ENCODE measurements at places on chromosomes 12 and 14.
A peak's percentile ranks its signal among the peaks of the same experiment; 100 is the strongest.

GRCh38 chr14:92577321-92577742, 63.8 kb downstream of the RIN3 start:
- no peak for DNase-seq

DNA sequence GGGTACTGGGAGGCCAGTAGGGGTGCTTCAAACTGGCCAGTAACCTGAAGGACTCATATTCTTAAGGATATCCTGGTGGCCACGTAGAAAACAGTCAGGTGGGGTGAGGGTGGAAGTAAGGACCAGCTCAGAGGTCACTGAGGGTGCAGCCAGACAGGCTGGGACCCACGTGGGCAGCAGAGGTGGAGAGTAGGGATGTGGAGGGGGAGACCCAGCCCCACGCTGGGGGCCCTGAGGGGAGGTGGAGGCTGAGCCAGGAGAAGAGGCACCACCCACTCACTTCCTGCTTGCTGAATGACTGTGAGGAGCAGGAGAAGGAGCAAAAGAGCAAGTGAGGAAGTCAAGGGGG, 12.6 kb upstream of the SERPINA3 start:
- no peak for DNase-seq

- DNase-seq = no peak
Observed at GRCh38 chr12:3987571-3987970, 114.4 kb upstream of the PARP11 start.

- DNase-seq = peak; percentile 72
Observed at GRCh38 chr12:55974308-55974730, 441 bp downstream of the RAB5B start.

Measured in hematopoietic multipotent progenitor cell treated with erythropoietin and hydrocortisone succinate and interleukin-3 and kit ligand, for 6 days (in vitro differentiated cells).